ENCODE measurements at places on chromosomes 2 and 18. TPM values are rescaled to one million over a fixed set of nuclear protein-coding genes. Genes with fewer than 3 reads are reported as not detected.

ZC3H15 gene
- total RNA-seq = 76.5 TPM

ANKAR gene
- total RNA-seq = 1.5 TPM

UBR3 gene
- 17.7 TPM for total RNA-seq

DUSP2 gene
- 10.1 TPM for total RNA-seq

MALT1 gene
- total RNA-seq = 26.1 TPM

CBLN2 gene
- not detected for total RNA-seq

DNA sequence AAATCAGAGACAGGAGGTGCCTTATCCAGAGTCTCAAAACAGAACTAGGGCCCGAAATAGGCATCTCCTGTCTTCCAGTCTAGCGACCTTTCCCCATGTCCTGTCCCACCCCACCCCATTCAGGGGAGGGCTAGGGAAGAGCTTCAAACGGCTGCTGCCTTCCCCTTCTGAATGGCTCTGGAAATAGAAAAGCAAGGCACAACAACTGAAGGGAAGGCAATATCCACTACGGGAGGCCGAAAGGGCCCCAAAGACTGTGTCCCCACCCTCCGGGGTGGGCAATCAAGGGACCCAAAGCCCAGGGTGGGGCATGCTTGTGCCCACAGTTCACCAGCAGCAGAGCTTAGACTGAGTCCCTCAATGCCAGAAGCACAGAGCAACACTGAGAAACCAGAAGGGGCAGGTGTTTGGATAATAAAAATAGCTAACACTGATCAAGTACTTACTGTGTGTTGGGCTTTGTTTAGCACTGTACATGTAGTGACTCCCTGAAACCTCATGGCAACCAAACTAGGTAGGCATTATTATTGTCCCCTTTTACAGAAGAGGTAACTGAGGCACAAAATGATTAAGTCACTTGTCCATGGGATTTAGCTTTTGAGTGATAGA is 38.5 kb downstream of the CYRIA start:
- no peak for DNase-seq

DNA sequence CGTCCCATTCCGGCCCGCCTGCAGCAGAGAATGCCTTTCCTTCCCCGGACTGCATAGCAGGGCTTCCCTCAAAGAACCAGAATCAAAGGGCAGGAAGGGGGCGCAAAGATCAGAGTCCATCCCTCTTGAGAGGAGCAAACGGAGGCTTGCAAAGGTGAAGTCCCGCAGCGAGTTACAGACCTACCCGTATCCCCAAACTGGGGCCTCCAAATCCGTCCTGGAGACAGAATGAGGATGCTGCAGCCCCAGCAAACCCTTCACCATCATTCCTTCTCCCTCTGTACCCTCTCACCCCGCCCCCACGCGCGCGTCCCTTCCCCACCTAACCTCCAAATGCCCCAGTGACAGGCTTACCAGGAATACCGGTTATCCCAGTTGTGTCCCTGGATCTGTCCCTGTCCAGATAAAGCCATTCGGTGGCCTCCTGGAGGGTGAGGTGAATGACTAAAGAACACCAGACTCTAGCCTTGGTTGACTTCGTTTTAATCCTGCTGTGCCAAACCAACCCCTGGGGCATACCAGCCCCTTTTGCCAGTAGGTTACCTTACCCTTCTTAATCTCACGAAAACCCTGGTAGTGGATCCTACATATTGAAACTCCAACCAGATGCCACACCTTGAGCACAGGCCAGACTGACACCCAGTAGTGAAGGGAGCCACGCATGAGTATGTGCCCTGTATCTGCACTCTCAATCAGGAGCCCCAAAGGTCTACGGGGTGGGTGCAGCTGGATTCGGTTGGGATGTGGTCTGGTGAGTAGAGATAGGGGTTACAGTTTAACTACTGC is 961 bp upstream of the SLC40A1 start:
- DNase-seq = no peak

- no peak for DNase-seq
Observed at GRCh38 chr2:97715951-97716694, 2.7 kb downstream of the ZAP70 start.

- no peak for DNase-seq
Observed at GRCh38 chr2:195105581-195105980, 551.4 kb upstream of the SLC39A10 start.

- no peak for DNase-seq
Observed at GRCh38 chr2:37354531-37354930, 10.1 kb downstream of the QPCT start.

GRCh38 chr2:160730296-160730995 is 236.8 kb upstream of the RBMS1 start:
- no peak for DNase-seq

DNA sequence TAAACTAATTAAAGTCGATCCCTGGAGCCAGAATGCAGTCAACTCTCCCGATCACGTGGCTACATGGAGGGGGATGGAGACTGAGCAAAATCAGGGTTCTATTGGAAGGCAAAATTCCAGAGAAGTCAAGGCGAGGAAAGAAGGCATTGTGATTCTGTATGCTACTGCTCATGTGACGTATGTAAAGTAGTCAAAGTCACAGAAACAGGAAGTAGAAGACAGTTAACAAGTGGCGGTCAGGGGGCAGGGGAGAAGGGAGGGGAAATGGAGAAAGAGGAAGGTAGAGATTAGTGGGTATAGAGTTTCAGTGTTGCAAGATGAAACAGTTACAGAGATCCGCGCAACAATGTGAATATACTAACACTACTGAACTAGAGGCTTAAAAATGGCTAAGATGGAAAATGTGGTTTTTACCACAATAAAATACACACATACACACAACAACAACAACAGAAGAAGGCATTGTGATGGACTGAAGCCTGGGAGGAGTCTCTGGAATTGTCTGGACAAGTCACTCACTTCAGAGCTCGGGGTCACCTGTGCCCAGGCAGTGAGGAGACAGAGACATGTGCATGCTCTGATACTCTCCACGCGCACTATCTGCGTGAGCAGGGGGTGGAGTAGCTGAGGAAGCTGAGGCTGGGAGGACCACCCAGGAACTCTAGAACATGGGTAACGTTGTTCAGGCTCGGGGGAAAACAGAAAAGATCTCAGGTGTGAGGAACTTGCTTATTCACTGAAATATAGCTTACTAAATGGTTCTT is 89.9 kb upstream of the CDCA7 start:
- DNase-seq = no peak

GRCh38 chr2:174621323-174621722 is 23.7 kb upstream of the WIPF1 start:
- no peak for DNase-seq

GRCh38 chr2:180679693-180680092 is 300.7 kb upstream of the UBE2E3 start:
- DNase-seq = no peak

DNA sequence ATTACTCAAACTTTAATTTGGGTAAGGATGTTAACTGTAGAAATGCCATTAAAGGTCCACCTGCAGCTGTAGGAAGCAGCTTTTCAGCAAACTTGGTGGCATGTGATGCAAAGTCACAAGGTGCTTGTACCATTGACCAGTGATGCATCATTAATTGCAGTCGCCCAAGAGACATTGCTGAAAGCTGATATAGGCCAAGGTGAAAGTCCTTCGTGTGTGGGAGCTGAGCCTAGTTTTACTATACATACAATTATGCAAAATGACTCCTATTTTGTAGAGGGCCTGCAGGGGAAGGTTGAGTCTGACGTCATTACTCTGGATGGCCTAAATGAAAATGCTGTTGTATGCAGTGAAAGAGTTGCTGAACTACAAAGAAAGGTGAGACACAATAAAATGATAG is 40.5 kb downstream of the ALMS1 start:
- no peak for DNase-seq

DNA sequence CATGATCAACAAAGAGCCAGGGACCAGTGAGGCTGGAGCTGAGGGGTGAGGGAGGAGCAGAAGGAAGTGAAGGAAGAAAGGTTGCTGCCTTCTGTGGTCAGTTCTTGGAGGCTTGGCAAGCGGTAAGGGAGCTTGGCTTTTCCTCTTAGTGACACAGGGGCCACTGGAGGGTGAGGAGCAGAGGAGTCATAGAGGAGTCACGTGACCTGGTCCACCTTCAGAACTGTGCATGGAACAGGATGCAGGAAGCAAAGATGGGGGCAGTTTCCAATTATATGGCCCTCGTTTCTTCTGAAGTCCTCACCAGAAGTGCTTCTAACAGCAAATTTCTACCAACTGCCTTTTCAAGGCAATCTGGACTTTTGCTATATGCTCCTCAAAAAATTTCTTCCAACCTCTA is 326.9 kb upstream of the SMIM21 start:
- no peak for DNase-seq

DNA sequence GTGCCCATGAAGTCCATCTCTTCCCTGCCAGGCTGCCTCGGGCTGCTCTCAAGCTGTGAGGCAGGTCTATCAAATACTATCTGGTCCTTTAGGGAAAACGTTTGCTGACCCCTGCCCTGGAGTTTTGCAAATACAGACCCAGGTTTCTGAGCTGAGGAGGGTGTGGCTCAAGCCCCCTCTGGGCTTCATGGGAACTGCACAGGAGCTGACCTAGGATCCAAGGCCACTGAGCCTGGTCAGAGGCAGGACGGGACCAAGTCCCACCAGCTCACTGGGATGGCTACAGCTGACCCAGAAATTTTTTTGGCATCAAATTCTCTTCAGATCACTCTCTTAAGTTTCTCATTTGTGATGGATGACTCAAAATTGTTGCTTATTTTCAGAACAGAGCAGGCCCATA is 14.1 kb downstream of the ZNF516 start:
- no peak for DNase-seq

GRCh38 chr2:148022351-148022750 is 1.5 kb downstream of the MBD5 start:
- DNase-seq = no peak
